ENCODE measurements at places on chromosomes 1 and 21.

GRCh38 chr1:112957133-112957812 lies 1.3 kb upstream of the SLC16A1 start:
- peak; percentile 63 for DNase-seq

DNA sequence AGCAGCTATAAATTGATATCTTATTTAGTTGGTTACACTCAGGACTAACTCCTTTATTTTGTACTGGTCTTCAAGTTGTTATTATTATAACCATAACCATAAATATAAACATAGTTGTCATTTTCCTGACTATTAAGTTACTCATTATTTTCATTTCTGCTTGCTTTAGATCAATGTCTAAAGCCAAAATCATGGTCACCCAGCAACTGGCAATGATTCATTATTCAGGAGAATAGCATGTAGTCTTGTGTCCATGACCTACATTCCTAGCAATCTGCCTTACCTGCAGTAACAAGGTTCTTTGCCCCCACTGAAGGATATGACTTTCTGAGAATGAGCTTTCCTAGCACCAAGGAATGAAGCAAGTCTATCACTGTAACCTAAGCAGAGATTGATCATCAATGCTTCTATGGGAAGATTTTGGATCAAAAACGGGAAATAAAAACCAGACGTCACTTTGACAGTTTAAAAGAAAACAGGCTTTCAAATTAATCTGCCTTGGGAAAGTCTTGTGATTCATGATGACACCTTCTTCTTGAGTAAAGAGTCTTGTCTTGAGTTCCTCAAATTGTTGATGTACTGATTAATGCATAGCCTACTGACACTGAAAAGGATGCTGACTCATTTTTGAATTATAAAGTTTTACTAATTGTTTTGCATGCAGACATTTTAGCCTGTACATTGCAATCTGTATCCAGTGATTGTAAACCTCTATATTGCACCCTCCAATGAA lies 203.3 kb upstream of the IVNS1ABP start:
- no peak for DNase-seq

- no peak for DNase-seq
Measured at GRCh38 chr1:226287587-226287986, 21.4 kb downstream of the LIN9 start.

- DNase-seq = no peak
Measured at GRCh38 chr21:39176271-39176709, 7.0 kb downstream of the PSMG1 start.

- no peak for DNase-seq
Measured at GRCh38 chr1:196977278-196977677, at the start of gene CFHR5. Gene CFHR5, plus strand, starts transcription at chr1:196977556. Its CDS starts 109 bp downstream, at chr1:196977665.

DNA sequence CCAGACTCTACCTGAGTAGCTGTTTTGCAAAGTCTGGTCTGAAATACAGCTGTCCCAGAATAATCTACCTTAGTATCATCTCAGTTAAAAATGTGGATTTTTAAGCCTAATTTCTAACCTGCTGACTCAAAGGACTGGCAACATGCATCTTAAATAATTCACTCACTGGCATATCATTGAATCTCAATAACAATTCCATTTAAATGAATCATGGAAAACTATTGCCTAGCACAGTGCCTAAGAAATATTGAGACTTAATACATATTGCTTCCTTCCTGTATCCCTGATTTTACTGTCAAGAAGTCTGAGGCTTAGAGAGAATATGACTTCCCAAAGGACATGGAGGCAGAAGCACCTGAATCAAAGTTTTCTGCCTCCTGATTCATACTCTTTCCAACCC lies 3.1 kb downstream of the CCDC190 start:
- no peak for DNase-seq

- DNase-seq = peak; percentile 77
Measured at GRCh38 chr1:209755926-209756614, at the start of gene TRAF3IP3. Gene TRAF3IP3, plus strand, starts transcription at chr1:209756053. Its CDS starts 3,987 bp downstream, at chr1:209760040.

DNA sequence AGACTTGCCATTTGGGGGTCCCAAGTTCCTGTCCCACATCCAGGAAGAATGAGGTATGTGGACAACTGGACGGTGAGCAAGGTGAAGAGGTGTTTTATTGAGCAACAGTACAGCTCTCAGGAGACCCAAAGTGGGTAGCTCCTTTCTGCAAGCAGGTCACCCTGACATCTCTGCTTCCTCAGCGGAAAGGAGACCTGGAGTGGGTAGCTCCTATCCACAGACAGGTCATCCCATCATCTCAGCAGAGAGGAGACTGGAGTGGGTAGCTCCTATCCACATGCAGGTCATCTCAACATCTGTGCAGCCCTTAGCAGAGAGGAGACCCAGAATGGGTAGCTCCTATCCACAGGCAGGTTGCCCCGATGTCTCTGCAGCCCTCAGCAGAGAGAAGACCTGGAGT lies 13.8 kb upstream of the FNBP1L start:
- DNase-seq = no peak

GRCh38 chr1:3940081-3940753 lies 40.1 kb upstream of the C1orf174 start:
- no peak for DNase-seq

- DNase-seq = no peak
Measured at GRCh38 chr21:36913247-36914169, 53.0 kb downstream of the HLCS start.

DNA sequence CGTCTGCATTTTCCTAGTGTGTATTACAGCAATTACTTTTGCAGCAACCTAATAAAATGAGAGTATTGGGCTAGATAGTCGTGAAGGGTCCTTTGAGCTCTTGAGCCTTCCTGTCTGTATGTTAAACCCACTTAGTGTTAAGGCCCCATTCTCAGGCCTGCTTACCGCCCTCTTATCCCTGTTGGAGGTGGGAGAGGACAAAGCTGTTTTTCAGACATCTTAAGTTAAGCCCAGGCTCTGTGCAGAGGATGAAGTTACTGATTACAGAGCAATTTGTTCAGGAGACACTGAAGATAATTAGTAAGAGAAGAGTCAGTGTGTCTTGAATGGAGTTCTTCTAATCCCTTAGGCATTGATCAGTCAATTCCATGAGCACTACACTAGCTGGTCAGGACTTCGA lies 114.6 kb downstream of the UCK2 start:
- DNase-seq = no peak

- DNase-seq = no peak
Measured at GRCh38 chr1:85275701-85276214, 674 bp downstream of the BCL10 start.

GRCh38 chr1:180234369-180235076 lies 4.5 kb downstream of the LHX4 start:
- peak; percentile 49 for DNase-seq

DNA sequence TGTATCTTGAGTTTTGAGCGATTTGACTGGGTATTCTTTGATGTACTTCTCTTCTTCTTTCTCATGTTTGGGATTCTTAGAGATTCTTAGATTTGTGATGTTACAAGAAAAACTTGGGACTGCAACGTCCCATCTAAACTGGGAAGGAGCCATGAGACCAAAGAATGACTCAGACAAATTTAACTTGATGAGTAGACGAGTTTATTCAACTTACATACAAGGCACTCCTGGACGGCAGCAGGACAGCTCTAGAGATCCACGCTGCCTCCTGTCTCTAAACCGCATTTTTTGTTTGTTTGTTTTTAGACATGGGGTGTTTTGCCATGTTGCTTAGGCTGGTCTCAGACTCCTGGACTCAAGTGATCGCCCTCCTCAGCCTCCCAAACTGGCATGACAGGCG lies 137.1 kb downstream of the PIK3R3 start:
- DNase-seq = no peak

- no peak for DNase-seq
Measured at GRCh38 chr1:207282058-207282457, 39.4 kb upstream of the CD55 start.

GRCh38 chr1:183723571-183723970 lies 70.5 kb upstream of the APOBEC4 start:
- no peak for DNase-seq

- DNase-seq = no peak
Measured at GRCh38 chr1:169696273-169697100, 14.9 kb downstream of the SELL start.

GRCh38 chr1:170618421-170618820 lies 45.5 kb upstream of the PRRX1 start:
- DNase-seq = no peak

DNA sequence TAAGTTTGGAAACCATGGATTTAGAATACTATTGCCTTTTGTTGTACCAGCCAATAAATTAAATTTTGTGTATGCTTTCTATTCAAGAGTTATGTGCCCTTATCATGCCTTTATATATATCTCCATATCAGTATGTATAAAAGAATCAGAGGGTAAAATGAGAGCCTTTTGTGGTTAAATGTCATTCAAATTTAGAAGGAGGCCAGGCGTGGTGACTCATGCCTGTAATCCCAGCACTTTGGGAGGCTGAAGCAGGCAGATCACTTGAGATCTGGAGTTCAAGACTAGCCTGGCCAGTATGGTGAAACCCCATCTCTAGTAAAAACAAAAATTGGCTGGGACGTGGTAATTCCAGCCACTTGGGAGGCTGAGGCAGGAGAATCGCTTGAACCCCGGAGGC lies 88.9 kb downstream of the XPR1 start:
- no peak for DNase-seq

DNA sequence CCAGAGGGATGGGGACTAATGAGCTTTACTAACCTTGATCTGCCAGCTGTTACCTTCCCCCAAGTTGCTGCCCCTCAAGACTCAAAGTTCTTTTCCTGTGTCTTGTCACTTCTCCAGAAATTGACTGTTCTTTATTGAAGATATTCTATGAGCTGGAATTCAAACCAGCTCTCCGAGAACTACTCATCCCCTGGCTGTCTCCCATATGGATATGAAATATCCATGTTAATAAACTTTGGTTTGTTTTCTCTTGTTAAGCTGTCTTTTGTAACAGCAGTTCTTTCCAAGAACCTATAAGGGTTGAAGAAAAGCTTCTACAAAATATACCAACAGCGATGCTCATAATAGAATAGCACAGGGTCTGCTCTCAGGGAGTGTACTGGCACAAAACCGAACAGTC lies 77.0 kb downstream of the CAMK2N1 start:
- no peak for DNase-seq

DNA sequence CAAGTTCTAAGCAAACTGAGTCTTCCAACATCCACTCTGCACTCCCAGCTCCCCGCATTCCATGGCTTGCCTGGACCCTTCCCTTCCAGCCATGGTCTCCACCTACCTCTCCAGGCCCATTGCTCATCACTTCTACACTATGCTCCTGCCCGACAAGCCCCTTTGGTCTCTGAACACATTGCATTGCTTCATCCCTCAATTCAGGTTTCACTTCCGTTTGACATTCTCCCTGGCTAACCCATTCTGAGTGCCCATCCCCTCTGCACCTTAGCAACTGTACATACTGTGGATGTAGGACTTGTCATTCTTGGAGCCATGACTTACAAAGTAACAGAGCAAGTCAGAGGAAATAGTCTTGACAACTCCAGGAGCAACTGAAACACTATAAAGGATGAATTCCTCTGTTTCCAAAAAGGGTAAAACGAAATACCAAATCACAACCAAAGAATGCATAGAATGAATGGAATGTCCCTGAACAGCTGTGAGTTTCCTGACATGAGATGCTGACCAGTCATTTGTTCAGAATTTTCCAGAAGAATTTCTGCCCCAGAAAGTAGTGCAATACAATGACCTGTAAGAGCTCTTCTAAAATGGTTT lies 66.7 kb downstream of the KCNJ6 start:
- no peak for DNase-seq

DNA sequence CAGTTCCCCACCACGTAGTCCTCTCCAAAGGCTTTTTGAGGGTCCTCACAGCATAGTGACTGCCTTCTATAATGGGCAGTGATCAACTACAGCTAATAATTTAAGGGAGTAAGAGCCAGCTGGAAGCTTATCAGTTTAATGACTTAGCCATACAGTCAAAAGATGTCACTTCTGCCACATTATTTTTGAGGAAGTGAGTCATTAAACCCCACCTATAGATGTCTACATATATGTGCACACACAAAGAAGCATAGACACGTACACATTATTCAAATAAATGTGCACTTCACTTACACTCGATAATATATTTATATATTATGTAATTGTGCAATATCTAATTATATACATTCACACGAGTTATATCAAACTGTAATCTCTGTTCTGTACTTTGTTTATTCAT lies 1704.7 kb downstream of the KCNT2 start:
- no peak for DNase-seq

DNA sequence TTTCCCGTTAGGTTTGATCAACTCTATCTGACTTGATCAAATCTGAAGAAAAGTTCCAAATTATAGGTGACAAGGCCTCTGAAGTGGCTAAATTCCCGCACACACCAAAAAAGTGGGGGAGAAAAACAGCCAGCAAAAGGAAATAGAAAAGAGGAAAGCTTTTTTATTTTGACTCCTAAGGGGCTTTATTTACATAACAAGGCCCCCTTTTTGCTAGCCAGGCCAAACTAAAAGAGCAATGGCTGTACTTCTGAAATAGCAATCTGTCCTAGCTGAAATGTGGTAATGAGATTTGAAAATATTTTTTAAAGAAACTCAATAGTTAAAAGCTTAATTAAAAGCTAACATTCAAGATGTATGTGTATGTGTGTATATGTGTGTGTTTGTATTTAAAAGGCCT lies 311.5 kb upstream of the POGK start:
- no peak for DNase-seq

DNA sequence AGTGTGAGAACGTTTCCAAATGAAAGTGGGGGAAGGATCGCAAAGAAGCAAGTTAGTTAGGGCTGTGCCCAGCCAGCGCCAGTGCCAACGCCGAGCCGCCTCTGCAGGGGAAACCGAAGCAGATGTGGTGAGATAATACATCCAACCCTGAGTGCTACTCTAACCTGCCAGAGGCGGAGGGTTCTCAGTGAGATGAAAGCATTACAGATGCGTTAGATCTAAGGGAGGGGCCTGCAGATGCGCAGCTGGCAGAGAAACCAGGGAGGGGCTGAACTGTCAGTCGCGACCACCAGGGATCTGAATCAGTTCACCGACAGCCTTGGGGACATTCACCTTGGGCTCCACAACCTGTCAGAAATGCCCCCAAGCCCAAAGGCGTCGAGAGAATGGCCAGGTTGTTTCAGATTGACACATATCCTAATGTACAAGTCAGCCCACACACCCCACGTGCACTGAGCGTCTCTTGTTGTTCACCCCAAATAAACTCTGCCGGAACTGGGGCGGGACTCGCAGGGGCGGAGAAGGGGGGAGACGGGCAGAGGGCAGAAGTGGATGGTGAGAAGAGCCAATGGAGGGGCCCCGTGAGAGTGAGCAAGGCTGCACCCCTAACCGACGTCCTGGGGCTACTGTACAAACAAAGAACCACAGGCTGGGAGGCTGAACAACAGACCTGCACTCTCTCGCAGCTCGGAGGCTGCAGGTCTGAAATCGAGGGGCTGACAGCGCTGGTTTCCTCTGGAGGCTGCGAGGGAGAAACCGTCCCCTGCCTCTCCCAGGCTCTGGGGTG lies 8.7 kb upstream of the UMODL1 start:
- peak; percentile 75 for DNase-seq

DNA sequence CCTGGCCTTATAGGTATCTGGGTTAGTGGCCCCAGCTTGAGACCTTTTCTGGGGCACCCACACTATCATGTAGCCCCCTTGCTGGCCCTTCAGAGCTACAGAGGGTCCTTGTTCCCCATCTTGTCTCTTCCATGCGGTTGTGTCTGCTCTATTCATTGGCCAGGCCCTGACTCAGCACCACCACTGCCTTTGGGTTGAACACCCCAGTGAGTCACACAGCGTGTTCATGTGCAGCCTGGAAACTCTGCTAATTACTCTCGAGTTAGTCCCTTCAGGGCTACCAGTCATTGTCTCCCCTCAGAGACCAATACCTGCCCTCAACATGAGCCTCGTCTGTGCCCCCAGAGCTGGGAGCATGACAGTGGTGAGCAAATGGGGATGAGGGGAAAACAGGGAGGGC lies 28.2 kb upstream of the IKBKE start:
- no peak for DNase-seq

- DNase-seq = peak; percentile 71
Measured at GRCh38 chr1:3618881-3619671, 5.7 kb upstream of the TPRG1L start.

Measured in activated T-cell treated with anti-CD3 and anti-CD28 coated beads, Interleukin-2, amount 50 U/mL, for 24 hours (primary cell).